ENCODE measurements at places on chromosomes 16 and 17.

DNA sequence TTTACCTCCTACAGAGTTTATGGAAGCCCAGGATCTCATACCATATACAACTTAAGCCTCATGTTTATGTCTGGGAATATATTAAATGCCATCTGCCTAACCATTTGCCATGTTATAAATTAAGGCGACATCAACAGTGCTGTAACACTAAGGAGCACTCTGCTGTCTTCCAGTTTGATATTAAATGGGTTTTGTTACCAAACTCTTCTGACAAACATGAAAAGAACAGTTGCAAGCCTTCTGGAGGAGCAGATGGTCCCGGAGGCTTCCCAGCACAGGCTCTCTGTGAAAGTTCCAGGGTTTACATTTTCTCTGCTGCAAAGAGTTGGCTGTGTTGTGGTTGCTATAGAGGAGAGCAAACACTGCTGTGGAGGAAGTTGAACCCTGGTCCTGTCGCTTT lies 545.3 kb upstream of the SALL1 start:
- no peak for DNase-seq

DNA sequence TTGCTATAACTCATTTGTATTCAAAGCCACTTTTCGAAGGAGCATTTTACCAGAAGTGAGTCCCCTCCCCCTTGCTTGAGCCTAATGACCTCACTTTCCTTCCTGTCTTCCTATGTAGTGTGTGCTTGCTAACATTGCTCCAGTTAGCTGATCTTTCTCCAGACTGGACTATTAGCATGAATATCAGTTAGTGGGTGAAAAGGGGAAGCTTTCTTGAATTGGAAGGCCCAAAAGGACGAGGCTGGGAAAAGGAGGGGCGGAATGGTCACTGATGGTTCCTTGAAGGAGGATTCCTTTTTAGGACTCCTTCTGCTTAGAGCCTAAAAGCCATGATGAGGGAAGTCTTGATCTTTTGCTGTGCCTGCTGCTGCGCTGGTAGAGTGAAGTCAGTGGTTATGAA lies 11.9 kb downstream of the MAP3K3 start:
- DNase-seq: no peak

DNA sequence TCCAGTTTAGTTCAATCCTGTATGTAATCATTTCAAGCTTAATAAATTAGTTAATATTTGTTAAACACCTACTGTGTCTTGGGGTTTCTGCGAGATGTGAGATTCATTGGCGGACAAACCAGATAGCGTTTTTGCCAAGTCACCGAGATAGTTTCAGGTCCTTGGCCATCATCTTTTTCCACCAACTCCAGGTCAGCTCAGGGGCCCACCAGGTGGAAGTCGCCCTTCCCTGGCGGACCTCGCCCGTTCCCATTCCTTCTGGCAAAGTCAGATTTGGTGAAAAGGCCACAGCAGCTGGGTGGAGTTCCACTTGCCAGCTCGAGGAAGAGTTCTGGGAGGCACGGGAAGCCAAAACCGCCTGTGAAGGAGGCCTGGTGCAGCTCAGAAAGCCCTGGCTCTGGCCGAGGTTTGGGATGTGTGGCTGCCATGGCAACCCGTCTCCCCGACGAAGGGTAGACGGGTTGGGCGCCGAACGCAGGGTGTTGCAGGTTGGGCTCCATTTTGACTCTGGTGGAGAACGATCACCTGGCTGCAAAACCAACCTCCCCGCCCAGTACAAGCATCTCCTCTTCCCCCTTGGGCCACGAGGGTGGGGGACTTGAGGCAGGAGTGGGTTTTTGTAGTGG lies 39.5 kb downstream of the CMIP start:
- no peak for DNase-seq

DNA sequence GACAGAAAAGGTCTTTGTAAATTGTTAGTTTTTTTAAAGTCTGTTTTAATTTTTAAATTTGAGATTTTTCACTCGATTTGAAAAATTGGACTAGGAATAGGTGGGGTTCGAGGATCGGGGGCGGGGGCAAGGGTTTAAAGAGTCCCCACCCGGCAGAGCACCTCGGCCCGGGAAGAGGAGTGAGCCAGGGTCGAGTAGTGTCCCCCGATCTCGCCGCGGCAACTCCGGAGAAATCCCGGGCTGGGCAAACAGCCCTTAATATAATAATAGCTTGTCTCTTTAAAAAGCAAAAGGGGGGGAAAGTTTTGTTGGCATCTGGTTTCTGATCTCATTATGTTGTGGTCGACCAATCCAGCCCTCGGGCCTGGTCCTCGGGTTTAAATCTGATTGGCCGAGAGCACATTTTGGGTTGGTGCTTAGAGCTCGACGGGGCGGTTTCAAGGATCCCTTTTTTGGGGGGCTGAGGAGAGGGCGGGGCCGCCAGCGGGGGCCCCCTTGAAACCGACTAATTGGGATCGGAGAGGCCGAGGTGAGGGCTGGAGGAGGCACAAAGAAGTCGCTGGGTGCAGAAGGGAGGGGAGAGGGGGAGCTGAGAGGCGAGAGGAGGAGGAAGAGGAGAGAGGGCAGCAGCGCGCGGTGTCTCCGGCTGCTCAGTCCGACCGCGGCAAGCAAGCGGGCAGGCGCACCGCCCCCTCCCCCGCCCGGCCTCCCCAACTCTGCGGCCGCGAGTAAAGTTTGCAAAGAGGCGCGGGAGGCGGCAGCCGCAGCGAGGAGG lies at the start of gene FZD2:
Gene FZD2, plus strand, starts transcription at position 653 of the 775 bp plus-strand sequence. CDS start 205 bp downstream, outside the sequence.
- peak; percentile 97 for DNase-seq

GRCh38 chr17:66704858-66705520 lies 129.9 kb upstream of the CACNG5 start:
- DNase-seq: no peak

DNA sequence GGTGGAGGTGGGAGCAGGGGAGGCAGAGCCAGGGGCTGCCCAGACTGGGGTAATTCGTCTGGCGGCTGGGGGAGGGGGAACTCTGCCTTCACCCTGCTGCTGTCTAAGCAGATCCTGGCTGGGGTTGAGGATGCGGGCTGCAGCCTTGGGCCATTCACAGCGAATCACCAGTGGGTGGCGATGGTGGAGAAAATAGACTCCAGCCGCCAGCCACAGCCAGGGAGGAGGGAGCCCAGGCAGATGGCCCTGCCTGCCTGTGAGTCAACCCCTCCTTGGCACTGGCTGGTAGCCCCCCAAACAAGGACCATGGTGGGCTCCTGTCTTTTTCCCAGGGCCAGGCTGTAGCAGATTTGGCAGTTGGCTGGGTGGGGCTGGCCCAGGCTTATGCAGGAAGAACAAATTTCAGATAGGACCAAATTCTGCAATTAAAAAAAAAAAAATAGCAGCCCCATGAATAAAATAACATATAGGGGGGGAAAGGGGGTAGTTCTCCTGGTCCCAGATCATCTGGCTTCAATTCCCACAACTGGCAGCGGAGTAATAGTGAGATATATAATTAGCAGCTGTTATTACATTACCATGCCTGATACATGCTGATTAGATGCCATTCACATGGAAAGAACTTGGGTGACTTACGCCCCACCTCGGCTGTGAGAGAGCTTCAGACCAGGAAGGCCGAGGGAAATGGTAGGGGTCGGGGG lies 41.5 kb upstream of the CDH5 start:
- peak; percentile 71 for DNase-seq

GRCh38 chr16:57505169-57505568 lies 18.9 kb upstream of the DOK4 start:
- no peak for DNase-seq

DNA sequence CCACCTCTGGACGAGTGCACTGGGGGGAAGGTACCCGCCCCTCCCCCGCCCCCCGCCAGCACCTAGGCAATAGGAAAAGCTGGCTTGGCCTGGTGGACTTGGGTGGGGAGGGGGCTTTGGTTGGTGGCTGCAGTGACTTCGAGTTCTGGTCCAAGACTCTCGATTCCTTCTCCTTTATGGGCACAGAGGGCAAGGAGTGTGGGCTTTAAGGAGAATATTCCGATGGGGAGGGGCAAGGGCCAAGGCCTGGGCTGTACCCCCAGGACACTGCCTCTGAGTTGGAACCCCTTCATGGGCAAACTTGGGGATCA lies 409 bp downstream of the ACSF2 start:
- DNase-seq: no peak

- DNase-seq: peak; percentile 88
These were observed 2.5 kb upstream of the HS3ST6 start for GRCh38 chr16:1920727-1921171.

DNA sequence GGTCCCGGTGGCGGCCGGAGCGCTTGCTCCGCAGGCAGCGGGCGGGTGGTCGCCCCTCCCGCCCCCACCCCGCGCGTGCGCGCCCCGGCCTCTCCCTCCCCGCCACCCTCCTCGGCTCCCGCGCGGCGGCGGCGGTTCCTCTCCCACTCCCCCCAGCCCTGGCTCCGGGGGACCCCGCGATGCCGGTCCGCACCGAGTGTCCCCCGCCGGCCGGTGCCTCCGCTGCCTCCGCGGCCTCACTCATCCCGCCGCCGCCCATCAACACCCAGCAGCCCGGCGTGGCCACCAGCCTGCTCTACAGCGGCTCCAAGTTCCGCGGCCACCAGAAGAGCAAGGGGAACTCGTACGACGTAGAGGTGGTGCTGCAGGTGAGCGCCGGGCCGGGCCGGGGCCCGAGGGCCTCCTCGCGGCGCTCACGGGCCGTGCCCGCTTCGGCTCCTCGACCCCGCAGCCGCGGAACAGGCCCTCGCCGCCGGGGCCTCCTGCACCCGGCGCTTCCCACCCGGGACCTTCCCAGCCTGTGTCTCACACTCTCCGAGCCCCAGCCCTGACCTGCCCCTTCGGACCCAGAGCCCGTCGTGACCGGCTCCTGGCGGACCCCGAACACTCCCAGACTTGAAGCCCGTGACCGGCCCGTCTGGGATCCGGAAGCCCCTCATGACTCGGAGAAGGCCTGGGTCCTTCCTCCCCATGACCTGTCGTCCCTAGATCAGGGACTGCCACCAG lies 490 bp downstream of the GID4 start:
- peak; percentile 67 for DNase-seq

DNA sequence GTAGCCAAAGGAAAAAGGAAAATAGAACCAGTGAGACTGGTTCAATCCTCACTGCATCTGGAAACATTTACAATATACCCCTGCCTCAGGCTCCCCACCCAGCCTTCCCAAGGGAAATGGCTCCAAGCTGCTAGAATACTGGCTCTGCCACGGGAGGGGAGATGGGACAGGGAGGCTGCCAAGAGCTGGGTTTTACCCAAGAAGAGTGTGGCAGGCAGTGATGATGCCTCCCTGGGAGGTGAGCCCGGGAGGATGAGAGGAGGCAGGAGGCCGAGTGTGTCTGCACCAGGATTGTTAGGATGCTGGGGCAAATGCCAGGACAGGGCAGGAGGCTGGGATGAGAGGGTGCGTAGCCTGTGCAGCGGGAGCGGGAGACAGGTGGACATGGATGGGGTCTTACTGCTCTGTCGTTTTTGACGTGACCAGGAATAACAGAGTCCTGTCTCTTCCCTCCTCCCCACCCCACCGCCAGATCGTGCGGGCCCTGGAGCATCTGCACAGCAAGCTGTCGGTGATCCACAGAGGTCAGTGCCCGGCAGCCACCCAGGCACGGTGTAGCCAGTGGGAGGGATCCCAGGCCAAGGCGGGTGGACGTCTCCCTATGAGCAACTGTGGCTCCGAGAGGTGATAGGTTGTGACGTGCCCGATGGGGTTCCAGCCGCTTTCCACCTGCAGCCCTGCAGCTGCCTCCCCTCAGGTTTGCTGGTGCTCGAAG lies 18.4 kb downstream of the MAP2K3 start:
- no peak for DNase-seq

GRCh38 chr17:75350706-75351105 lies 54.8 kb downstream of the GRB2 start:
- peak; percentile 74 for DNase-seq

GRCh38 chr17:56675876-56676660 lies 82.6 kb downstream of the NOG start:
- no peak for DNase-seq

GRCh38 chr16:47571049-47571448 lies 109.9 kb downstream of the PHKB start:
- DNase-seq: no peak

GRCh38 chr16:75114179-75114945 lies 2.2 kb downstream of the LDHD start:
- peak; percentile 46 for DNase-seq

GRCh38 chr17:63474174-63474573 lies 2.7 kb upstream of the ACE start:
- no peak for DNase-seq

DNA sequence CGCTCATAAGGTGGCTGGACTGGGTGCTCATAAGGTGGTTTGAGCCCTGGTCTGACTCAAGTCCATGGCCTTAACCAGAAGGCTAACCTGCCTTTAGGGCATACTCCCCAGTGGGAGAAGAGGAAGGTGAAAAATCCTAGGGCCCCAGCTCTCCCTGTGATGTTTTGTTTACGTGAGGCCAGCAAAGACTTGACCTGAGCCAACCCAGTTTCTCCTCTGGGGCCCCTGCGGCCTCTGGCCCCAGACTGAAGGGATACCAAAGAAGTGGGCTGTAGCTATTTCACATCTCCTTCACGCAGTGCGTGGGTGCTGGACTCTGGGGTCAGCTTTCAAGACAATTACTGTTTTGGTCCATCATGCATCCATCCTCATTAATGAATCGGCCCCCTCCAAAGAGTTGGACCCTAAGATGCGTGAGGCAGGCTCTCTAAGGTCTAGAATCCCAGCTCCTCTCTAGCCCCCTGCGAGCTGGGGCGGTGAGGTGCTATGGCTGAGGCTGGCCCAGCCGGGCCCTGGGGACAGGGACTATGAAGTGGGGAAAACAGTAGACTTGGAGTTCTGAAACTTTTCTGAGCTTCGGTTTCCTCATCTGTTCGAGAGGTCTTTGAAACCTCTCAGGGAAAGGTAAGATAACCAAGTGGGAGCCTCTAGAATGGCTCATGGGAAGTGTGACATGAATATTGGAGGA lies 1.5 kb downstream of the SH2B1 start:
- DNase-seq: no peak

DNA sequence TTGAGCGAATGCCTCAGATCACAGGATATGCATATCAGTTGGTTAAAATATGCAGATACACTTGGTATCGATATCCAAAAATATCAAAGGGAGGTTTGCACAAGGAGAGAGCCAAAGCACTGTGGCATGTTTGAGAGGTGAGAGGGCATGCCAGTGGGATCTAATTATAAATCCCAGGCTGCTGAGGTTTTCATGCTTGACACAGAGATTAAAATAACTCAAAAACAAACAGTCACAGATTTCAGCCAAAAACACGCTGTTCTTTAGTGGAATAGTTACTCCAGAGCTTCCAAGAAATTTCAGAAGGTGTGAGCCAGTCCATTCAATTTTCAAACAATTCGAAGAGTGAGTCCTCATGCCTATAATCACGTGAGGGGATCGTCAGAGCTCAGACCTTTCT lies 477.9 kb downstream of the SOX9 start:
- DNase-seq: no peak

- DNase-seq: no peak
These were observed 104.3 kb downstream of the AXIN2 start for GRCh38 chr17:65457183-65457582.
